ENCODE measurements at places on chromosomes 5 and 9.

- no peak for DNase-seq
Measured at GRCh38 chr5:67085616-67086015, 111.0 kb downstream of the CD180 start.

- DNase-seq: no peak
Measured at GRCh38 chr9:33143241-33143661, 23.9 kb downstream of the B4GALT1 start.

GRCh38 chr9:21711504-21711903, 90.9 kb upstream of the MTAP start:
- no peak for DNase-seq

DNA sequence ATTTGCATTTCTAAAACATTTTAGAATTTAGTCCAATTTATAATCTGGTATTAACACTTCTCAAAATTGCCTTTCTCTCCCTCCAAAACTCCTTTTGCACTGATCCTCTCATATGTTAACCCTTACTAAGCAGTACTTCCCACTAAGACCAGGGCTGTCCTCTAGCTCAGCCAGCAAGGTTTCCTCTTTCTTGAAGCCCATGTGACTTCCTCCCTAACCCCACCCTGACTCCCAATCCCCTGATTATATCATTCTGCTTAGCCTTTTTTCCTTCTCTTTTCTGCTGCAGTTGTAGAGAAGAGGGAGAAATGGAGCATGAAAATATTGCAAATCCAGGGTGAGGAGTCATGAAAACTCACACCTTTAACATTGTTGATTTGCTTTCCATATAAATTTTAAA, 241.7 kb downstream of the MCTP1 start:
- DNase-seq: no peak

DNA sequence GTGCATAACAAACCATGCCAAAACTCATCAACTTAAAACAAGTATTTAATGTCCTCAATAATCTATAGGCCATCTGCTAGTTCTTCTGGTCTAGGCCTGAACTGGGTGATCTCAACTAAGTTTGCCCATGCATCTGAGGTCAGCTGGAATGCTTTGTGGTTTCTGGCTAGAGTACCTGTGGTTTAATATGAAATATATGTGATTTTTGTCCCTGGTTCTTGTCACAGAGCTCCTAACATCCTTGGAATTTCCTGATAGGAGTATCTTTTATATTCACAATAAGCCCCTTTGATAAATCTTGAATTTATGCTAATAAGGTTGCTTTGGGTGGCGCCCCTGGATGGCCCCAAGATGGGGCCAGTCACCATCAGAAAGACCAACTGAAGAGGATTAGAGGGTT, 535.9 kb downstream of the DNAH5 start:
- no peak for DNase-seq

GRCh38 chr5:151456321-151456940, 9.0 kb downstream of the SLC36A1 start:
- no peak for DNase-seq

GRCh38 chr5:160188141-160189015, 40.9 kb upstream of the FABP6 start:
- DNase-seq: no peak

DNA sequence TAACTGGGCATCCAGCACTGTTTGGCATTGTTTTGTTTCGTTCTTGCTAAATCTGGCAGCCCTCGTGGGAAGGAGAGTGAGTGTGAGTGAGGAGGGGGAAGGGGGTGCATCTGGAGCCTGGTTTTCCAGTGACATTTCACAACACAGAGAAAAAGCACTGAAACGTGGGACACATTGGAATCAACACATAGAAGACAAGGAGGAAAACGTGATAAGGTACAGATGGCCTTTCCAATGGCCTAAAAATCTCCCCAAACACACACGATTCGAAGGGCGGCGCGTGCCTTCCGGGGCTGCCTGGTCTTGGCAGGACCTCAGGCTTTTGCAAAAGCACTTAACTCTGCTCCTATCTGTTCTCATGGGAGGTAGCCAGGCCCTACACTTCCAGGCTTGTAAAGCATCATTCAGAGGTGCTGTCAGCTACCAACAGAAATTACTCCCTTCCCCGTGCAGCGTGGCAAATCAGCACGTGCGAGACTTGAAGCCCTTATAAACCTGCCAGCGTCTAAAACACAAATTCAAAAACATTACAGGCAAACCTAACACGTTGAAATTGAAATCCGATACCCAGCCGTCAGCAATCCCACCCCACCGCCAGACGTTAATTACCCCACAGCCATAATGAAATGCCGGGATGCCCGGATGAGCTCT, 129.4 kb downstream of the OLFM1 start:
- DNase-seq: no peak
